ENCODE measurements at places on chromosomes 2 and 18.

GRCh38 chr2:68099260-68099659, 36.5 kb upstream of the C1D start:
- DNase-seq = no peak

- DNase-seq = no peak
These were observed 26.8 kb upstream of the NARS1 start for GRCh38 chr18:57648414-57648813.

DNA sequence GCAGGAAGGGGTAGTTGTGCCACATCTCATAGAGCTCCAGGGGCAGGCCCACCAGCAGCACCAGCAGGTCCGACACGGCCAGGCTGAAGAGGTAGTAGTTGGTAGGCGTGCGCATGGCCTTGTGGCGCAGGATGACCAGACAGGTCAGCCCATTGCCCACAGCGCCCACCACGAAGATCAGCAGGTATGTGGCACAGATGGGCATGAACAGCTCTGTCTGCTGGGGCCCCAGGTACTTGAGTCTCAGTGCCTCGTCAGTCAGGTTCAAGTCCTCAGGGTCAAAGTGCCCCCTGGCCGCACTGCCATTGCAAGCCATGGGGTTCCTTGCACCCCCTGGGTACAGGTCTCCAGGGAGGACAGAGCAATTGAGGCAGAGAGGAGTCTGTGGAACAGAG, 1.6 kb downstream of the NMUR1 start:
- no peak for DNase-seq

DNA sequence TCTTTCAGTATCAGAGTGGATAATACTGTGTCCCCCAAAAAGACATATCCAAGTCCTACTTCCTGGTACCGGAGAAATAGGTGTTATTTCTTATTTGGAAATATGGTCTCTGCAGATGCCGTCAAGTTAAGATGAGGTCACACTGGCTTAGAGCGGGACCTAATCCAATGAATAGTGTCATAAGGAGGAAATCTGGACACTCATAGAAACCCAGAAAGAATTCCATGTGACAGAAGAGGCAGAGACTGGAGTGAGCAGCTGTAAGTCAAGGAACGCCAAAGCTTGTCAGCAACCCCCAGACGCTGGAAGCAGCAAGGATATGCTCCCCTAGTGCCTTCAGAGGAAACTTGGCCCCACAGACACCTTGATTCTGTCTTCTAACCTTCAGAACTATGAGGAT, 69.8 kb downstream of the CCBE1 start:
- no peak for DNase-seq

DNA sequence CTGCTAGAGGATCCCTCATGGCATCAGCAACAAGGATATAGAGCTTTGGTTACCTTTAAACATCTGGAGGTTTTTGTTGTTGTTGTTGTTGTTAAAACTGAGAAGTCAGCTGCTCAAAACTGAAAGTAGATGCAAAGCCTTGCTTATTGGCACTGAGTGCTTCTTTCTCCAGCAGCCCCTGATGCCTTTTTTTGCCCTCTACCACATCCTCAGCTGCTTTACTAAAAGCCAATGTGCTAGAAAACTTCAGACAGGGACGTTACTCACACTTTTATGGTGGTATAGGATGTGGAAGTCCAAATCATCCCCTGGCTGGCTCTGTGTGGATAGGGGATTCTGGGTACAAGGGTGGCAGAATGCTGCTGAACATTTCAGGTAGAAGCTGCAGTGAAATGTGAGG, 78.3 kb upstream of the CHST9 start:
- DNase-seq = no peak

DNA sequence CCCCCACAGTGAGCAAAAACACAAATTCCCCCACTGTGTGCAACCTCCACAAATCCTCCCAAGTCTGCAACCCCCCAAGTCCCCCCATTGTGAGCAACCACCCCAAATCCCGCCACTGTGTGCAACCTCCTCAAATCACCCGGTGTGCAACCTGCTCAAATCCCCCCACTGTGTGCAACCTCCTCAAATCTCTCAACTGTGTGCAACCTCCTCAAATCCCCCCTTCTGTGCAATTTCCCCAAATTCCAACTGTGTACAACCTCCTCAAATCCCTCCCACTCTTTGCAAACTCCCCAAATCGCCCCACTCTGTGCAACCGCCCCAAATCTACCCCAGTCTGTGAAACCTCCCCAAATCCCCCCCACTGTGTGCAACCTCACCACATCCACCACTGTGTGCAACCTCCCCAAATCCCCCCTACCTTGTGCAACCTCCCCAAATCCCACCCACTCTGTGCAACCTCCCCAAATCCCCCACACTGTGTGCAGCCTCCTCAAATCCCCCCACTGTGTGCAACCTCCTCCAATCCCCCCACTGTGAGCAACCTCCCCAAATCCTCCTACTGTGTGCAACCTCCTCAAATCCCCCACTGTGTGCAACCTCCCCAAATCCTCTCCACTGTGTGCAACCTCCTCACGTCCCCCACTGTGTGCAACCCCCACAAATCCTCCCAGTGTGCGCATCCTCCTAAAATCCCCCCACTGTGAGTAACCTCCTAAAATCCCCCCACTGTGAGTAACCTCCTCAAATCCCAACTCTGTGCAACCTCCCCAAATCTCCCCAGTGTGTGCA, 115.2 kb downstream of the TPO start:
- DNase-seq = no peak

DNA sequence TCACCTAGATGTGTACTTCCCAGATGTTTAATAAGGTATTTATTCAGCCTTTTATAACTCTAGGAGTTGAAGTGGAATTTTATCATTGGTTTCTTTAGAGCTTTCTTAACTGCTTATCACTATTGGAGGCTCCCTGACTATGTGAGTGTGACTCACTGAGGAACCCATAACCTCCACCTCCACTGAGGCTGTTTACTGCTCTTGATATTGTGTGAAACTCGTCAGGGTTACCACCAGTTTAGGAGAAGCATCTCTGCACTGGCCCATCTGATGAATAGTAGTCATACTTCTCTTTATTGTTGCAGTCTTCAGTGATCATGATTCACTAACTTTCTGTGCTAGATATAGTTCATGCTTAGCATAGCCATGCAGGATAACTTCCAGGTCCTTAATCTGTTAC, 79.6 kb upstream of the UBXN4 start:
- no peak for DNase-seq

GRCh38 chr18:47413327-47413726, 161.9 kb upstream of the SKOR2 start:
- no peak for DNase-seq

DNA sequence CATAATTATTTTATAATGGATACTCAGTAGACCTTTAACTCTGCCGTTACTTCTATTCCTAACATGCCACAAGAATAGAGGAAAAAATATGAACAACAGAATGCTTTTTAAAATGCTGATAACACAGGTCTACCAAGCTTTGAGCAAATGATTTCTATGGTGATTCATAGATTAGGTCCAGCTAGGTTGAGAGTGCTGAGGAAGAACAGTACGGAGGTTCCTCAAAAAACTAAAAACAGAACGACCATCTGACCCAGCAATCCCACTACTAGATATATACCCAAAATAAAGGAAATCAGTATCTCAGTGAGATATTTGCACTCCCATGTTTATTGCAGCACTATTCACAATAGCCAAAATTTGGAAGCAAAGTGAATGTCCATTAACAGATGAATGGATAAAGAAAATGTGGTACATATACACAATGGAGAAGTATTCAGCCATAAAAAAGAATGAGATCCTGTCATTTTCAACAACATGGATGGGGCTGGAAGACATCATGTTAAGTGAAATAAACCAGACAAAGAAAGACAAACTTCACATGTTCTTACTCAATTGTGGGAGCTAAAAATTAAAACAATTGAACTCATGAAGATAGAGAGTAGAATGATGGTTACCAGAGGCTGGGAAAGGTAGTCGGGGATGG, 111.6 kb upstream of the SERTAD2 start:
- no peak for DNase-seq

DNA sequence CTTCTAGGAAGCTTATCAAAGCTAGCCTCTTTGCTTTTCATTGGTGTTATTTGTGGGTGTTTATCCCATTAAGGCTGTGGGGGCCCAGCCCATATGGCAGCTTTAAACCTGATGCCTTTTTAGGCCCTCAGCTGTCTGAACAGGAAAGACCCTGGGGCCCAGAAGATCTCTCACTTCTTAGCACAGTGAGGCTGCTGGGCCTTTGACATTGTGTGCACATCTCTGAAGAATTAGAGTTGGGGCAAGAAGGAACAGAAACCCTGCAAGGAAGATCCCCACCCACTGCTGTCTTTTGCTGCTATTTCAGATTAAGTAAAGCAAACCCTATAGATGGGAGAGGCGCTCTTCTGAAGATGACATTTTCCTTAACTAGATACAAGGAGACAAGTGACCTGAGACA, 250.0 kb downstream of the SMAD2 start:
- DNase-seq = no peak

GRCh38 chr2:55519938-55520885, 694 bp downstream of the CFAP36 start:
- peak; percentile 26 for DNase-seq

- DNase-seq = no peak
These were observed 401.9 kb downstream of the MEIS1 start for GRCh38 chr2:66836851-66837250.

- no peak for DNase-seq
These were observed 146.5 kb downstream of the ASB1 start for GRCh38 chr2:238573065-238573778.

DNA sequence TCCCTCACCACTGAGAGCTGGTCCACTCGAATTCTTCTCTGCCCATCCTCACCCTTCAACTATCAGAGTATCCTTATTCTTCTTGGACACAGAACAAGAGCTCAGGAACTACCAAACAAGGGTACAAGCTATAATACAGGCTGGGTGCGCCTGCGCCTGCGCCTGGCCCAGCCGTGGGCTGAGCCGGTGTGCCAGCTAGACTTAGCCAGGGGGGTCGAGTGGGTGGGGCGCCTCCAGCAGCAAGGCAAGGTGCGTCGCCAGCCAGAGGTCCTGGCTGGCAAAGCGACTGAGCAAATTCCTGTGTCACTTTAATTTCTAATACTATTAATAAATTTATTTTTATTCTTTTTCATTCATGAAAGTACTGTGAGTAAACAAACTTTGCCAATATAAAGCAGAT, 1072.6 kb upstream of the PIK3C3 start:
- DNase-seq = no peak

DNA sequence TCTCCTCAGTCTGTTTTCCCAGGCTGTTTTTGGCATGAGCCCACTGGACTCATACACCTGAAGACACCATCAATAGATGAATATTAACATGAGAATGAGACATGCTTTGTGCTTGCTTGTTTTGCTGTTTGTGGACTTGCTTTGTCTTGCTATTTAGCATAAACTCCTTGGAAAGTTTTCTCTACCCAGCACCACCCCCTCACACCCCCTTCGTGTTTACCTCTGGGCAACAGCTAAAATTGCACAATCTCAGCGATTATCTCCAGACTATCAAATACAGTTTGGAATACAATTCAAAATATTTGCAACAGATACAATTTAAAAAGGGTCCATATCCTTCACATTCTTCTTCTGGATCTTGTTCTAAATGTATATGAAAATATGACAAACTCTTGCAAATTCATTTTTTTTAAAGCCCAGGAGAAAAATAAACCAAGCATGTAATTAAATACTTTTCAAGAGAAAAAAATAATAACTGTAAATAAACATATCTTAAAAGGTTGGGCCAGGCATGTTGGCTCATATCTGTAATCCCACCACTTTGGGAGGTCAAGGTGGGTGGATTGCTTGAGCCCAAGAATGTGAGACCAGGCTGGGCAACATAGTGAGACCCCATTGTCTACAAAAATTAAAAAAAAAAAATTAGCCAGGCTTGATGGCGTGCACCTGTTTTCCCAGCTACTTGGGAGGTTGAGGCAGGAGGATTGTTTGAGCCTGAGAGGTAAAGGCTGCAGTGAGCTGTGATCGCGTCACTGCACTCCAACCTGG, 32.3 kb upstream of the PMAIP1 start:
- DNase-seq = no peak

DNA sequence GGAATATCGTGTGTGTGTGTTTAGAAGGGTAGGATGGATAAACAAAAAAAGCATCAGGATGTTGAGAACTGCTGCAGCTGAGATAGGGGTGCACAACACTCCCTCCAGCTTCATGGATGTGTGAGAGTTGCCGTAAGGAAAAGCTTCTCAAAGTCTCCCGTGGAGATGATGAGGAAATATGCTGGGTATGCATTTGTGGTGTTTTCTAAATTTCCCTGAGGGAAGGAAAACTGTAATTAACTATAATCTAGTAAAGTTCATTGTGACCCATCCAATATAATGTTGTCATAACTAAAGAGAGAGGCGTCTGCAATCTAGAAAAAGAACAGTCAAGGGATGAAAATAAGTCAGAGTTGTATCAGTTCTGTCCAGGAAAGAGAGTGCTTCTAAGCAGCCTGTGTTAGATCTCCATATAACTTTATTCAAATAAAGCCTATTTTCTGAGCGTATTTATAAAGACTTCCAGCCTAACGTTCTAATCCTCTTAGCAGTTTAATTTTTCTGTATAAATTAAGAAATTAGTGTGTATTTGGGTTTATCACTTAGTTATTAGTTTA, 7.3 kb upstream of the LMAN2L start:
- no peak for DNase-seq

DNA sequence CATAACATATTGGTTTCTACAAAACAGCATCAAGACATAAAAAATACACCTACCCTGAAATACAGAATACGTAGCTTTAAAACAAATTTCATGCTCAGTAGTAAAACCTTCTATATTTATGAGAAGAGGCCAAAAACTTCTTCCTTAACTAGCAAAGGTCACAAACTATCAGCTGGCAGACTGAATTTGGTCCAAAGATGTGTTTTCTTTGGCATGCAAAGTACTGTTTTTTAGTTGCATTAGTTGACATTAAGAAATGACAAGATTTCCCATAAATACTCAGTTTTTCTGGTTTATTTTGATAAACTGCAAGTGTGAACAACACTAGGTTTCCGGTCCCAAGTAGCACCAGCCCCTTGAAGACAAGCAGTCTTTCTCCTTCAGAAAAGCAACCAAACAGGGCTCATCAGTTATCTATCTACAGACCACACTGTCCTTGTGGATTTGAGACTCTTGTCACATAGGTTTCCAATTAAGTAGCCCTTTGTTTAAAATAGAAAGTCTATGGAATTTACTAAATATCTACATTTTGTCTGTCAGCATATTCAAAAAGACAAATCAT, 35.6 kb downstream of the SLC25A12 start:
- DNase-seq = no peak

DNA sequence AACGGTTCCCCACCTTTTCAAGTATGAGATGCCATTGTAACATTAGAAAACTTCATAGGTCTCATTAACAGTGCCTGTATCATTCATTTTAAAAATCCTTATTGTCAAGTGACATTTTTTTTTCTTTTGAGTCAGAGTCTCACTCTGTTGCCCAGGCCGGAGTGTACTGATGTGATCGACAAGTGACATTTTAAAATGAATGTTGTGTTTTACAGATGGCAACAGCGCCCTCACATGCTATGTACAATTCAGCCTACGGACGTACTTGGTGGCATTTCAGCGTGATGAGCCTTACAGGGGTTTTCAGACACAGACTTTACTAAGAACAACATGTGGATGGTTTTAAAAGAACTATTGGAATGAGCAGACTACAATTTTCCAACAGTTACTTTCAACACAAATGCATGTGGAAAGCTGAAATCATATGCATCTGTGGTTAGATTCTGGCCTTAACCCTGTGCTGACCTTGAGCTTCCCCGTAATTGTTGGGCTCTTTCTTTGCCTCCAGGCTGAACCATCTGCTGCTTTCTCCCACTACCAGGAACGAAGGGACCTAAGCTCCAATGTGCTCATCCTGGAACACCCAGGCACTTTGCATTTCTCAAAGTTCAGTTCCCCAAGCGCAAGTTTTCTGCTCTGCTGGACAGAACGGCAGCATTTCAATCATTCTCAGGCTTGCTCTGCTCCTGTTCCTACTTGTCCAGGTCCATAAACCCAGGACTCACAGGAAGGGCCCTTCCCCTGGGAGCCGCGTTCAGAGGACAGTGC, 119.9 kb upstream of the NDUFV2 start:
- DNase-seq = no peak

- no peak for DNase-seq
These were observed 615.2 kb downstream of the CNTNAP5 start for GRCh38 chr2:124640221-124640750.
